ENCODE measurements at places on chromosomes 4 and X. TPM values are rescaled to one million over a fixed set of nuclear protein-coding genes. Genes with fewer than 3 reads are reported as not detected.

The BCORL1 gene
- 2.0 TPM for total RNA-seq

The CDS1 gene
- 0.32 TPM for total RNA-seq

The MAGEA9B gene
- total RNA-seq = 0.12 TPM

The JCHAIN gene
- not detected for total RNA-seq

The UGT2B15 gene
- total RNA-seq = not detected

The GYG2 gene
- 9.7 TPM for total RNA-seq

The NWD2 gene
- not detected for total RNA-seq

The HMX1 gene
- not detected for total RNA-seq

The PLS3 gene
- 104 TPM for total RNA-seq

The MTMR8 gene
- 2.0 TPM for total RNA-seq

The SSX3 gene
- not detected for total RNA-seq

The FGF2 gene
- 51.4 TPM for total RNA-seq

The ZBED1 gene
- total RNA-seq = 36.9 TPM

The DDX60 gene
- 5.3 TPM for total RNA-seq

The ARHGAP10 gene
- 5.1 TPM for total RNA-seq

The AWAT1 gene
- not detected for total RNA-seq

The UNC5C gene
- 0.02 TPM for total RNA-seq

The ADH6 gene
- total RNA-seq = not detected

The NAA11 gene
- total RNA-seq = not detected

The UGT2B17 gene
- not detected for total RNA-seq

The TMEM47 gene
- 12.9 TPM for total RNA-seq

The CXorf51A gene
- not detected for total RNA-seq

The BTC gene
- total RNA-seq = 0.57 TPM

The SRPK3 gene
- total RNA-seq = 0.12 TPM

The TSPAN7 gene
- total RNA-seq = 77.5 TPM

The ODAM gene
- not detected for total RNA-seq

The GNRHR gene
- total RNA-seq = not detected

The SLC49A3 gene
- not detected for total RNA-seq
